ENCODE measurements at places on chromosomes 16 and 17. TPM values are rescaled to one million over a fixed set of nuclear protein-coding genes. Genes with fewer than 3 reads are reported as not detected.

GRCh38 chr17:27862840-27863239 lies 30.3 kb downstream of the LYRM9 start:
- no peak for DNase-seq
- H3K36me3 ChIP-seq, result no peaks in the 10 kb centered on the region
- H3K4me3 ChIP-seq, result no peak overlapping the region
- no peaks in the 10 kb centered on the region for H3K4me1 ChIP-seq

DNA sequence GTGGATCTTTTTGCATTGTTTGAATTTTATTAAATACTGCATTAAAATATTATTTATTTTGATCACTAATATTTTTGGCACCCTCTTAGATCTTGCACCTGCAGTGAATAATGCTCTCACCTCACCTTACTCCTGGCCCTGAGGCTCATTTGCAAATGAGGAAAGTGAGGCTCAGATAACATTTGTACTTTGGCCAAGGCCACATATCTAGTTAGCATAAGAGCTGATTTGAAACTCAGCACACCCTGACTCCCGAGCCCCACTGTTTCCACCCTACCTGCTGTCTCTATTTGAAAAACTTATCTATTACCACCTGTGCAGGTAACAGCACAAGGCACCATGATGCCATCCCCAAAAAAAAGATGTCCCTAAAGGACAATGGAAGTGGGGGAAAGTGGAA lies 358.7 kb upstream of the MAF start:
- no peak for DNase-seq
- H3K27ac ChIP-seq, result no peak overlapping the region
- no peaks in the 10 kb centered on the region for H3K4me1 ChIP-seq
- no peak overlapping the region for H3K4me3 ChIP-seq
- peaks cover 3% of the 10 kb centered on the region for H3K27me3 ChIP-seq

- no peaks in the 10 kb centered on the region for H3K27me3 ChIP-seq
- peak; percentile 92 for DNase-seq
- H3K4me3 ChIP-seq, result no peak overlapping the region
- peaks cover 42% of the 10 kb centered on the region for H3K4me1 ChIP-seq
- H3K27ac ChIP-seq, result peak overlapping the region; percentile 78
Measured at GRCh38 chr17:4573669-4574068, 10.7 kb upstream of the SMTNL2 start.

GRCh38 chr17:76685846-76686245 lies 24.9 kb downstream of the MXRA7 start:
- no peak for DNase-seq
- H3K27ac ChIP-seq, result peak overlapping the region; percentile 70
- no peaks in the 10 kb centered on the region for H3K27me3 ChIP-seq
- no peaks in the 10 kb centered on the region for H3K36me3 ChIP-seq
- no peak overlapping the region for H3K4me3 ChIP-seq

- no peak overlapping the region for H3K27ac ChIP-seq
- H3K36me3 ChIP-seq, result no peaks in the 10 kb centered on the region
- no peaks in the 10 kb centered on the region for H3K27me3 ChIP-seq
- H3K4me3 ChIP-seq, result no peak overlapping the region
- no peak for DNase-seq
Measured at GRCh38 chr17:60908324-60908723, 230.7 kb downstream of the BCAS3 start.

GRCh38 chr17:47982645-47983390 lies 11.9 kb downstream of the CDK5RAP3 start:
- H3K4me3 ChIP-seq, result no peak overlapping the region
- no peak for DNase-seq
- H3K4me1 ChIP-seq, result no peaks in the 10 kb centered on the region
- no peaks in the 10 kb centered on the region for H3K27me3 ChIP-seq

DNA sequence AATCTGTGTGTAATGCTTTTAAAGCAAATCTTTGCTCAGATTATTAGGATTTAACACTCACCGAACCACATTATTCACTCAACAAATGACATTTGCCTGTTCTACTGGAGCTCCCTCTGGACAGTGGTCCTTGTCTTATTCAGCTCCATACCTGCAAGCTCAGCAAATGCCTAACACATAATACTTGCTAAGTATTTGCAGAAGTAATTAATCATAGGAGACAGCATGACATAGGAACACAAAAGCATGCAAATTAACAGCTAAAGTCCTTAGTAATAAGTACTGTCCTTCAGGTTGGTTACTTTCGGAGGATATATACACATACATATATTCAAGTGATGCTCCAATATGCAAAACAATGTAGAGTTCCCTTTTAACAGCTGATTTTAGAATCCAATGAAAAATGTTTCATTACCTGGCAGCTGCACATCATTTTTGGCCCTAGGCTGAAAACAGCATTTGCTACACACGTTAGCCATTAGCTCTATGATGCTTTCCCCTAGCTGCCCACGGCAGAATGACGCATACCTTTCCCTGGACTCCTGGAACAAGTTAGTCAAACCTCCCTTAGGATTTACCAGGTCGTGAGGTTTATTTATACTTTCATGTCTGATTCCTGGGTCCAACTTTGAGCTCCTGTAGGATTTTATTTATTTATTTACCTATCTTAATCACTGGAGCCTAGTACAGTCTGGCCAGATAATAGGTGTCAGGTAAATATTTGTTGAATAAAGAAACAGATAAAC lies 8.6 kb downstream of the BRD7 start:
- peaks cover 22% of the 10 kb centered on the region for H3K4me1 ChIP-seq
- no peaks in the 10 kb centered on the region for H3K27me3 ChIP-seq
- DNase-seq, result no peak
- no peak overlapping the region for H3K4me3 ChIP-seq
- H3K36me3 ChIP-seq, result peaks cover 27% of the 10 kb centered on the region

DNA sequence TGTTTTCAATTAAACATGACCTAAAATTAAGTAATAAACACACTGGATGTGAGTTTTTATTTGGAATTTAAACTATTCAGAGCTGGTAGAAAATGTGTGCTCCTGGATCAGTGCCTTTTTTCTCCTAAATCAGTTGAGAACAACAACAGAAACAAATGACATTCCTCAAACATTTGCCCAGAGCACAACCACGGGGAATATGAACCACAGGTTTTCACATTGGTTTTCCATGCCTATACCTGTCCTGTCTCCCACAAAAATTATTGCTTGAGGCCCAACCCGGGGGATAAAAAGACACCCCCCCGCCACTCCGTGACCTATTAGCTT lies 6.8 kb downstream of the HSBP1 start:
- H3K36me3 ChIP-seq, result no peaks in the 10 kb centered on the region
- peaks cover 8% of the 10 kb centered on the region for H3K4me1 ChIP-seq
- H3K27me3 ChIP-seq, result no peaks in the 10 kb centered on the region
- no peak for DNase-seq
- no peak overlapping the region for H3K27ac ChIP-seq
- H3K4me3 ChIP-seq, result no peak overlapping the region

DNA sequence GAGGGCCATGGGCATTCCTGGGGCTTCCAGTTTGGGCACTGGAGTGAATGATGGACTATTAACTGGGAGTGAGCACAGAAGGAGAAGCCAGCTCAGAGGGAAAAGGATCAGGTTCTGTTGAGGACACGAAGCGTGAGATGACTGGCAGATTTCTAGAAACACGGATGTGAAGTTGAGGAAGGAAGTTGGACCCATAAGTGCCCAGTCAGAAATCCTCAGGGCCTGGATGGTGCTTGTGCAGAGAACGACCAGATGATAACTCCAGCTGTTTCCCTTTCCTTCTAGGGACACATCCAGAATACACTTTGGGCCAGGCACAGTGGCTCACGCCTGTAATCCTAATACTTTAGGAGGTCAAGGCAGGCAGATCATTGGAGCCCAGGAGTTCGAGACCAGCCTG lies 23.3 kb upstream of the ANKRD40CL start:
- DNase-seq, result no peak
- no peaks in the 10 kb centered on the region for H3K36me3 ChIP-seq
- H3K27me3 ChIP-seq, result no peaks in the 10 kb centered on the region
- no peak overlapping the region for H3K4me3 ChIP-seq

The MLX gene
- total RNA-seq, result 51.5 TPM

The SPATA32 gene
- total RNA-seq, result not detected

The HS3ST3B1 gene
- 0.10 TPM for total RNA-seq

The HOXB9 gene
- not detected for total RNA-seq

The PPY gene
- not detected for total RNA-seq

The KIF2B gene
- total RNA-seq, result not detected

The CLDN7 gene
- total RNA-seq, result 0.46 TPM

All from gastrocnemius medialis (tissue), 4 donors.